ENCODE measurements at places on chromosomes 5 and 9.

- no peak for DNase-seq
Observed at GRCh38 chr5:31470608-31471007, 61.3 kb downstream of the DROSHA start.

- DNase-seq: no peak
Observed at GRCh38 chr9:80235752-80236151, 664.0 kb downstream of the TLE4 start.

GRCh38 chr5:168612996-168613395 lies 33.8 kb upstream of the PANK3 start:
- DNase-seq: no peak

DNA sequence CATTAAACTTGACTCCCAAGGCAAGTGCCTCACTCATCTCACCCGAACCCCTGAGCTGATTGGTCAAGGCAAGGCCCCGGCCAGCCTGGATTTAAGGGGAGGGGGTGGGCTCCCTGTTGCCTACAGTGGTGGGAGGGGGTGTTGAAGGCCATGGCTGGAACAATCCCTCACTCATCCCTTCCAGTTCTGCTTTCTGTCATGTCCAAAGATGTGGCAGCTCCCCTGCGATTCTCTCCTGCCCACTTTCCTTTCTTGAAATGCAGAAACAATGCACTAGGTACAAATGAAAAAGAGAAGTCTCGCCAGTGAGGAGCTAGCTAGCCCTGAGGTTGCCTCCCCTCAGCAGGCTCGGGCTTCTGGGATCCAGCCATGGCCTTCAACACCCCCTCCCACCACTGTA lies 240.9 kb downstream of the SYK start:
- DNase-seq: no peak

- DNase-seq: no peak
Observed at GRCh38 chr9:126235336-126236243, 91.0 kb upstream of the MVB12B start.

DNA sequence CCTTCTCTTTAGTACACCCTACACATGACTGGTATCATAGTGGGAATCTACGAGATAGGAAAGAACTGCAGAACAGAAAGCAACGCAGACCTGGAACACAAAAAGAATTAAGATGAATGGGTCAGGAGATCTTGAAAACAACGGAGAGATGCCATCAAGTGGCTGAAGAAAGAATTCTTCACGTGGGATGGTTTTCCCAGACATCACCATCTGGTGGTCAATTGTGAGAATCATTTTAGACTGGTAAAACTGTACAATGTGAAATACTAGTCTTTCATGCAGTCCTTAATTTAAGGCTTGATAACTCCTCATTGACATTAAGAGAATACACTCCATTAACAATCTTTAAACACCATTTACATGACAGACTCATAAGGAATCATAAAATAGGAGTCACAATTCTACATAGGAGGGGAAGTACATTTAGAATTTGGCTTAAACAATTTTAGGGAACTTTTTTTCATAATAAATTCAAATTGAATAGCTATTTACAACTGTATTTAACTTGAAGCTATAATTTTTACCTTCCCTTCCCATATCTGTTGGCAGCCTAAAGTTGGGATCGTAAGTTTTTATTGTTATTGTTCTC lies 128.4 kb upstream of the TRPM3 start:
- peak; percentile 30 for DNase-seq

DNA sequence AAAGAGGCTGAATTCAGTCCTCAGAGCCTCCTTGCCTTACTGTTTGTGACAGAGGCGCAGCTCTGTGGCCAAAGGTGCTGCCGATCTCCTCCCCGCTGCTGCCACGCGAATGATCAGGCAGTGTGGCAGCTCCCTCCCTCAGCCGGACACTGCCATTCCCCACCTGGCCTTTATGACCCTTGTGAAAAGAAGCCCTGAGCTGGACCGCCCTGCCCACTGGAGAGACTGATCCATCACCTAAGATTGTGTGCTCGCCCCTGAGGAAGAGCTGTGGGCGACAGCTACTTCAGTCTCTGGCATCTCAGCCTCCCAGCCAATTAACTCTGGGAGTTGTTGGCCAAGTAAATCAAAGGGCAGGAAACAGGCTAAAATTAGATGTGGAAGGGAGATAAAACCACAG lies 90.9 kb downstream of the CARTPT start:
- no peak for DNase-seq
